ENCODE measurements at places on chromosomes 4 and X.

- DNase-seq, result no peak
These were observed 36.4 kb downstream of the ASB9 start for GRCh38 chrX:15233416-15234015.

GRCh38 chrX:20729416-20729815, 462.7 kb upstream of the RPS6KA3 start:
- no peak for DNase-seq

GRCh38 chrX:115017455-115017854, at the start of gene IL13RA2:
Gene IL13RA2 (minus strand): TSS chrX:115017616. CDS start chrX:115017269, 347 bp downstream.
- no peak for DNase-seq

- no peak for DNase-seq
These were observed 283.2 kb upstream of the CPEB2 start for GRCh38 chr4:14719053-14719452.

DNA sequence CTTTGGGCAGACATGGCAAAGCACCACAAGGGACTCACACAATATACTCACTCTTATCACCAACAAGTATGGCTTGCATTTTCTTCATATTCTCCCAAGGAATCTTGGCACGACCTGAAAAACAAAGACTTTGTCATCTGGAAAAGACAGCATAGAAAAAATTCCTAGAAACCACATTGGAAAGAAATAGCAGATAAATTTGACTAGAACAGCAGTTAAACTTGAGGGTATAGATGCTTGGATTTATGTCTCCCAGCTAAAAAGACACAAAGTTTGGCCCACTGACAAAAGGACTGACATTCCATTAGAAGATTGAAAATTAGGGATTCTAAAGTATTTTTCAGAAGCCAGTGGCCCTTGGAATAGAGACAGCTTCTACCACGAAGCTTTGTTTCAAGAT, 6.9 kb upstream of the VEGFC start:
- DNase-seq, result no peak

GRCh38 chr4:19592391-19592790, 659.3 kb upstream of the SLIT2 start:
- DNase-seq, result no peak

GRCh38 chr4:113673450-113673849, 88.1 kb downstream of the CAMK2D start:
- DNase-seq, result peak; percentile 10

DNA sequence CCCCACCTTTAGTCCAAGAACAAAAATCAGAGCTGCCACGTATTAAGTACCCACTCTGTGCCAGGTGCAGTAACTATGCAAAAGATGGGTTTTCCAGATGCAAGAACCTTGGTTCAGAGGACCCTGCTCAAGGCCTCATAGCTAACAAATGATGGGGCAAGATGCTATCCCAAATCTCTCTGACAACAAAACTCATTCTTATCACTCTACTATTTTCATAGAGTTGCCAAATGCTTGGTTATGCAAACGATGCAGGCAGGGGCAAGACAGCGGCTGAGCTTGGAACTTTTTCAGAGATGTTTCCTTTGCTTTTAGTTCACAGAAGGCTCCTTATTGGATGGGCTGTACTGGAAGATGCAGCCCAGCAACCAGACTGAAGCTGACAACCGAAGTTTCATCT, 30.5 kb downstream of the PKD2 start:
- DNase-seq, result no peak

DNA sequence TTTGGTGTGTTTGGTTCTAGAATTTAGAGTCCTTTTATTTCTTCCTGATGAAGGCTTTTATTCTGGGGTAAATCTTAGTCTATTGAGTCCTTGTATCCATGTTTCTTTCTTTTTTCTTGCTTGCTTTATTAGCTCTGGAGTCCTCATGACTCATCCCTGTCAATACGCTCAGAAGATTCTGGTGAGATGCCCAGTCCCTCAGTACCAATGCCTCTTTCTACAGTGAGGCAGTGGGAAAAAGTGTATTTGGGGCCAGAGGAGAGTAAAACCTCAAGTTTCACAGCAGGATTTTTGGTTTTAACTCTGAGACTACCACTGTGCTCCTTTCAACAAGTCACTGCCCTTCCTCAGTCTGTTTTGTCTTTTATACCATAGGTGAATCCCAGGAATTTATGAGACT, 368.0 kb downstream of the GBA3 start:
- DNase-seq, result no peak

DNA sequence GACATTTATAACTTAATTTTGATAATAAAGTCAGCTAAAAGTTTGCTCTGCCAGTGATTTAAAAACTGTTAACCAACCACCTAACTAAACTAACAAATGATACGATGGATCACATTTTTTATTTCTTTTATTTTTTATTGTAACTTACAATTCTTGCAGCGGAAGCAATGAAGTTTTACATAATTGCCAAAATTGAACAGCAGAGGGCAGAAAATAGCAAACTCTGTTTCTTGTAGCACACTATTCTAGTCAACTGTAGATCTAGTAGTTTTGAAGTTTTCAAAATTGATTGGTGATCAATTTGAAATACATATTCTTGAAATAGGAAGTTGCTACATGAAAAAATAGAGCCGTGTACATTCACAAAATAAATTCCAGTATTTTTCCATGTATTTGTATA, 2.8 kb upstream of the GRIA2 start:
- no peak for DNase-seq

GRCh38 chrX:48604701-48605100, 7.4 kb downstream of the WDR13 start:
- DNase-seq, result no peak

DNA sequence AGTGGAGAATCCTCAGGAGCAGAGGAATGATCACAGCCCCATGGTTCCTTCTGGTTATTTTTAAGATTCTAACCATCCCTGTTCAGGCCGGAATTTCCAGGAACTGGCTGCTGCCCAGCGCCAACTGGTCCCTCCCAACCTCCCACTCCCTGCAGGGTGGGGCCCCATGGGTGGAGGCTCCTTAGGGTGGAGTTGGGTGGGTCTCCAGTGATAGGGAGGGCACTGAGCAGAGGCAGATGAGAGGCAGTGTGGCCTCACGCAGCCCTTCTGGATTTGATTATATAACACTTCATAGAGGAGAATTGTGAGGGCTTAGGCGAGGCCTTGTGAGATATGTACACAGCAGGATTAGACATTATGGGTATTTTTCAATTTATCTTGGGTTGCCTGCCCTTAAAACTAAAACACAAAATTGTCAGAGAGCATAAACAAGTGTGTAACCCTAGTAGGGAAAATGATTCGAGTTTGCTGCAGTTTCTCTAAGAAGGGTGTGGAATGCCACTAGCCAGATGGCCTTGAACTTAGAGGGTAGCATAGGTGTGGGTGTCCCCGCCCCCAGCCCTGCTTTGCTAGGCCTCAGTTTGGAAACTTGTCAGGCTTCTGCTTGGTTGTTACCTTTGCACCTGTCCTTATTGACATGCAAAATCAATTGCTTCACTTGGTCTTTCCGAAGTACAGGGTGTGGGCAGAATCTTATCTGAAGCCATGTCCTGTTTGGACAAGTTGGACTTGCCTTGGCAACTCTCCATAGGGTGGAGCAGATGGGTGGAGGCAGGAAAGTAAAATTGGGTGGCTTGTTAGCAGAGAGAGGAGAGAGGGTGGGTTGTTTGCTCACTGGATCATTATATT, 9.4 kb downstream of the KLF3 start:
- DNase-seq, result no peak

DNA sequence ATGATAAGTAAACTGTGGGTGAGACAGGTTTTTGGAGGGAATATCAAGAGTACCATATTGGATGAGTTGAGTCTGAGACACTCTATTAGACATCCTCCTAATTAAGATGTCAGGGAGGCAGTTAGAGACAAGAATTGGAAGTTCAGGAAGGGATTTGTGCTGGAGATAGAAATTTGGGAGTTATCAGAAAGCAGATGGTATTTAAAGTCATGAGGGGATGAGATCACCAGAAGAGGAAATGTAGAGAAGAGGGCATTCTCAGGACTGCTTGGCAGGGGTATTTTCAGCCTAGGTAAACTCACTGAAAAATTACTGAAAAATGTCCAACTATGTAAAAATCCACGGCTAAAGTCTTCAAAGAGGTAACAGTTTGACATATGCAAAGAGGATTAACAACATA, 161.6 kb upstream of the PGRMC2 start:
- DNase-seq, result no peak

GRCh38 chr4:7206385-7206784, 14.0 kb downstream of the SORCS2 start:
- DNase-seq, result no peak

GRCh38 chr4:121877041-121877773, 6.9 kb upstream of the BBS7 start:
- DNase-seq, result no peak

DNA sequence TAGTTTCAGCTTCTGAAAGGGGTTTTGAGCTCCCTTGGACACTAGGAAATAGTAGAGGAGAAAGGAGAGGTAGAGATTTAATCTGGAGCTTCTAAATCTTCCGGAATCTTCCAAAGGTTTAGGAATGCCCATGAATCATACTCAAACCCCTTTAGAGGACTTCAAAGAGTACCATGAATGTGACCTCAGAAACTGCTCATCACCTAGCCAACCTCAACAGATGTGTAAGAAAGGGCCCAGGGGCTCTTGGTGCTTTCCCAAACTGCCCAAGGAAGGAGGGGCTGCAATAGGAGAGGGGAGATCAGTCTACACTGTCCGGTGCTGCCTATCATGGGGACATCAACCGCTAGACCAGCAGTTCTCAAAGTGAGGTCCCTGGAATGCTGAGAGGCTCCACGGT, 109.1 kb downstream of the RBM47 start:
- DNase-seq, result no peak

GRCh38 chr4:150990250-150990649, 24.8 kb downstream of the LRBA start:
- DNase-seq, result no peak

DNA sequence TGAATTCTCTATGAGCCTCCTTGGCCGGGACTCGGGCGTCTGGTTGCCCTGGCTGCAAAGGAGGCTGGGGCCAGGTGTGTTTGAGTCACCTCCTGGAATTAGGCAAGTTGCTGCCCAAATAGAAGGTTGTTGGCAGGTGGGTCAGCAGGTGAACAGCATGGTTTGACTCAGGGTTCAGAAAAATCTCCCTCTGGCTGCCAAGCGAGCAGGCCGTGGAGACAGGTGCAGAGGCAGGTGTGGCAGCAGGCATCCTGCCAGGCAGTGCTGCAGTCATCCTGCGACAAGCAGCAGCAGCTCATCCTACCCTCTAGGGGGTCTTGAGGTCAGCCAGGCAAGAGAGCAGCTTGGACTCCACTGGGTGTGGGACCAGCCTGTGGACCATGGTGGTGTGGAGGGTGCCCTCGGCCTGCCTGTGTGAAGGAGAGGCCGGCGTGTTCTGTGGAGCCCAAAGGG, 8.2 kb downstream of the MSANTD1 start:
- no peak for DNase-seq
